ENCODE measurements at places on chromosomes 12 and 14.

DNA sequence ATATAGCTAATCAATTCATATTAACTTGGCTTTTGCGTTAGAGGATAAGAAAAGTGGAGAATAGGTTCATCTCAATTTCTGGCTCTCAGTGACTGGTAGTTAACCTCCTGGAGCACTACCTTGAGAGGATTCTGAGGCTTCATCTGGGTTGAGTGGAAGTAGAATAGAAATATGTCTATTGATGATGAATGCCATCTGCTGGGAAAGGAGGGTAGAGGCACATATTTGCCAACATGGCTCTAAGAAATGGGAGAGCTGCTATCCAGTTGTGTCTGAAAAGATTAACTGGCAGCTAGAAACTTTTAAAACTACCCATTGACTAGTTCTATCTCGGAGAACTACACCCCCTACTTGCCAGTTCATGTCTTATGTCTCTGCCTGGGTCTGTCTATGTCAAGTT is 530.1 kb downstream of the NRXN3 start:
- no peak for DNase-seq

- DNase-seq: peak; percentile 27
These were observed 5.5 kb downstream of the SETD3 start for GRCh38 chr14:99475179-99475578.

DNA sequence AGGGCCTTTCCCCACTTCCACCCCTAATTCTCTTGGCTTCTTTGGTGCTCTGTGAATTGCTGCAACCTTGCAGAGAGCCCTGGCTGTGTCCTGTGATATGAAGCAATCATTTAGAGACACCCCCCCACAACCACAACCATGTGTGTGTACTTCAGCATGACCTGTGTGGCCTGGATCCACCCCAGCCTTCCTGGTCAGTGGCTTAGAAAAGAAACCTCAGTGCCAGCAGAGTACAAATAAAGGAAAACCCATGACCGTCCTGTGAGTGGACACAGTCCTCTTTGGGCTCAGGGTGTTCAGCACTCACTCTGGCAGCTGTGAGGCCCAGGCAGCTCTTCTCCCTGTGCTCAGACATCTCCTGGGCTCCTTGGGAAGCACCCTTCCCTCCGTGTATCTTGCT is 206.6 kb upstream of the DIO3 start:
- DNase-seq: no peak

GRCh38 chr14:79643132-79643531 is 568.2 kb downstream of the DIO2 start:
- DNase-seq: no peak

DNA sequence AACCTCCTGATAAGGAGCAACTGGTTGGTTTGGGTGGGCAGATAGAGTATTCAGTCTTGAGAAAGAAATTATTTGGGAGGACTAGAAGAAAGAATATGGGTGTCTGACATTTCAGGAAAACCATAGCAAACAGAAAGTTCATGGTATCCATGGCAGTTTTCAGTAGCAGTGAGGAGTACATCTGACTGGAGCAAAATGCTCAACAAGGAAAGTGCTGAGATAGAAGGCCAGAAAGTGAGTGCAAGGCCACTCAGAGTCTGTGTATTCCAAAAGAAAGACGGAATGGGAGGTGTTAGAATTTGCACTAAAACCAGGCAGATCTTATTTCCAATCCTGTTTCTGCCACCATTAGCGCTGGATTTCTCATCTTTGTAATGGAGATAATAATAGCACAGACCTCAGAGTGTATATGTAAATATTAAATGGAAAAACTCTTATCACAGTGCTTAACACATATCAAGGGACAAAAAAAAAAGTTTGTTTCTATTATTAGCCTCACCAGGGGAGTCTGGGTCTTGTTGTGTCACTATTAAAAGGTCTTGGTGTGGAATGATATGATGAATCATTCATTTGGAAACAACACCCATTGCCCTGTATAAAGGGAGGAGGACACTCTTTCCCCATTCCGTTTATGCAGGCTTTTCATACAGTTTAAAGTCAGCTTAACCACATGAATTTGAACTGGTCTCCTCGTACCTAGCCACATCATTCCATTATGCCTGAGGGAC is 349.8 kb downstream of the IPO8 start:
- no peak for DNase-seq

DNA sequence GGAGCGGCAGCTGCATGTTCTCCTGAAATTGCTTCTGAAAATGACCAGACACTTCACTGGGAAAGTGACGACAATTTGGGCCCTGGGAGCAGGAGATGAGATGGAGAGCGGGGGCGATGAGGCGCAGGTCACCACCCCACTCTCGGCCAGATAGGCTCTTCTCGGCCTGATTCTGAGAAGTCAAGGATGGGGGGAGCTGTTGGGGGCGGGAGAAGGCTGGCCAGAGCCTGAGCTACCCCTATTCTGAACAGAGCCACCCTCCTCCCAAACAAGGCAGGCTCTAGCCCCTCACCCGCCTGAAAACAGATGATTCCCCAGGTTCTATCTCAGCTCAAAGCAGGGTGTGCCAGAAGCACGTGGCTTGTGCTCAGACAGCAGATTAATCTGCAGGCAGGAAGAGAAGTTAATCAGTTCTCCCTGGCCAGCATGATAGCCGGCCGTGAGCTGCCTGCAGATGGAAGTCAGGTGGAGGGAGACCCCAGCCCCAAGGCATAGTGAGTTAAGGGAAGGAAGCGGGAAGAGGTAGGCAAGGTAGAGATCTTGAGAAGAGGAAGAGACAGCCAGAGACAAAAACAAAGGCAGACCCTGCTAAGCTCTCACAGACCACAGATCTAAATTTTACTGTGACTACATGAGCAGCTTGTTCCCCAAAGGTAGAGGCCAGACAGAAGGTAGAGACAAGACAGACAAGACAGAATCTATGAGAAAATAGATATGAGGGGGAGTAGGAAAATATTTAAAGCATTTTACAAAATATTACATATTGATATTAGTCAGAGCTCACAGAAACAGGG is 10.9 kb upstream of the TAC3 start:
- DNase-seq: no peak

- no peak for DNase-seq
These were observed 21.2 kb downstream of the TMED10 start for GRCh38 chr14:75155169-75155568.

DNA sequence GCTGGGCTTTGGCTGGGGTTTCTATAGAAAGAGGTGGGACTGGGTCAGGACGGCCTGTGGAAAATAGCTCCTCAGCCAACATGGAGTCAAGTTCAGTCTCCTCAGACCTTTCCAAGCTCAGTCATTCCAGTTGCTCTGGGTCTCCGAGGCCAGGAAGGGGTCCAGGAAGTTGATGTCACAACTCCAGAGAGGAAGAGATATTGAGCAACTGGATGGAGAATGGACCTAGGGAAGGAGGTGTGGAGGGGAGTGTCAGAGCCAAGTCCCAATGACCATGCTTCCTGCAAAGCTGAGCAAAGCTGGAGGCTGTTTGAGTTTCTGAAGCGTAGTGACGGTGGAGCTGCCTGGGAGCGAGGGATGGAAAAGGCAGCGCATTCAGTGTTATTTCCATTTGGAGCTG is 86.1 kb downstream of the SLC24A4 start:
- DNase-seq: no peak

DNA sequence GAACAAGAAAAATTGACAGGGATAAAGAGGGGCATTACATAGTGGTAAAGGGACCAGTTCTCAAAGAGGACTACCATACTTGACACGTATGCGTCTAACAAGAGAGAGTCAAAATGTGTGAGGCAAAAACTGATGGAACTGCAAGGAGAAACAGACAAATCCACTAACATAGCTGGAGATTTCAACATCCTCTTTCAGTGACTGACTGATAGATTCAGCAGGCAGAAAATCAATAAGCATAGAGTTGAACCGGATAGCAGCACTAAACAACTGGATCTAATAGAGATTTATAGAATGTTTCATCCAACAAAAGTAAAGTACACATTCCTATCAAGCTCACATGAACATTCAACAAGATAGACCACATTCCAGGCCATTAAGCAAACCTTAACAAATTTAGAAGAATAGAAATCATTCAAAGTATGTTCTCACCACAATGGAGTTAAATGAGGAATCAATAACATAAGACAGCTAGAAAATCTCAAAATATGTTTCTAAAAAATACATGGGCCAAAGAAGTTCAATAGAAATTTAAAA is 16.1 kb upstream of the CRACR2A start:
- DNase-seq: no peak
